NCI-H2029 (cell line): ENCODE measurements at places on chromosomes 7 and 10.

DNA sequence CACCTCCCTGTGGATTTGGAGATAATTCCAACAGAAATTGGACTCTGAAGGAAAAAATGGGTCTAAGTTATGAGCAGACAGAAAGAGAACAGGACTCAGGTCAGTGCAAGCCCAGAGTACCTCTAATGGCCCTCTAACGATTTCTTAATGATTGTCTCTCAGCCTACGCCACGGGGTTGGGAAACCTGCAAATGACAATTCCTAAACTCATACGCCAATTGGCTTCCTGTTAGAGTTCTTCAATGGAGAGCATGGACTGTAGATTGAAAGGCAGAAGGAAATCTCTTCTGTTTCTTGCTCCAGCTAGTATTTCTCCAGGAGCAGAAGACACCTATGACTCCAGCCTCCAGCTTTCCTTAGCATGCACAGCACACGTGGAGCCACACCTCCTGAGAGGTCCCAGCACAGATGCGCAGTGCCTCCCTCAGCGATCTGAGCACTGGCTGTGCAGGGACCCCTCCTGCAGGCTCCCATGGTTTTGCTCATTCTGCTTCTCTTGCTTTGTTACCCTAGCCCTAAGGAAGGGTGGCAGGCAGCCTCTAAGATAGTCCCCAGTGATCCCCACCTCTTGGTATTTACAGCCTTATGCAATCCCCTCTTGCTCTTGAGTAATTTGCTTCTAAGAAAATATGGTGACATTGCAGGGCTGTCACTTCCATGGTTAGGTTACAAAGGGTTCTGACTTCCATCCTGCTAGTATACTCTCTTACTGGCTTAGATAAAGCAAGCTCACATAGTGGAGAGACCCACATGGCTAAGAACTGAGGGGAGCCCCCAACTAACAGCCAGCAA is 30.1 kb downstream of the DENND11 start:
- no peak for DNase-seq

DNA sequence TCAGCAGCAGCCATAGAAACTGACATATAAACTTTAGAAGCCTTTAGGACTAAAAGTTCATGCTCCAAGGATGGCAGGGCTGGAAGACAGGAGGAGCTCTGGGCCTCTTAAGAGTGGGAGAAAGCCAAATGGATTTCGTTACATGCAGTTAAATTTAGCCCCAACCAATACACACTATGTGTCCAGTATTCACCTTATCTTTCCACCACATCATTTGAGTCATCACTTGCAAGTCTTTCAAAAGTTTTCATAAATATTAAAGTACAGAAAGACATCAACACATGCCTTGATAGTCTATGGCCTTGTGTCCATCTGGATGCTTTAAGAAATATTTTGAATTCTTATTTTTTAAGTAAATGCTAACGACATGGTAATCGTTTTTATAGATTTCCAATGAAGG is 392.4 kb upstream of the LRRN3 start:
- DNase-seq = no peak

- no peak for DNase-seq
These were observed 107.7 kb upstream of the MPP7 start for GRCh38 chr10:28410420-28411135.

- DNase-seq = no peak
These were observed 182.7 kb downstream of the ELFN1 start for GRCh38 chr7:1852517-1853430.

DNA sequence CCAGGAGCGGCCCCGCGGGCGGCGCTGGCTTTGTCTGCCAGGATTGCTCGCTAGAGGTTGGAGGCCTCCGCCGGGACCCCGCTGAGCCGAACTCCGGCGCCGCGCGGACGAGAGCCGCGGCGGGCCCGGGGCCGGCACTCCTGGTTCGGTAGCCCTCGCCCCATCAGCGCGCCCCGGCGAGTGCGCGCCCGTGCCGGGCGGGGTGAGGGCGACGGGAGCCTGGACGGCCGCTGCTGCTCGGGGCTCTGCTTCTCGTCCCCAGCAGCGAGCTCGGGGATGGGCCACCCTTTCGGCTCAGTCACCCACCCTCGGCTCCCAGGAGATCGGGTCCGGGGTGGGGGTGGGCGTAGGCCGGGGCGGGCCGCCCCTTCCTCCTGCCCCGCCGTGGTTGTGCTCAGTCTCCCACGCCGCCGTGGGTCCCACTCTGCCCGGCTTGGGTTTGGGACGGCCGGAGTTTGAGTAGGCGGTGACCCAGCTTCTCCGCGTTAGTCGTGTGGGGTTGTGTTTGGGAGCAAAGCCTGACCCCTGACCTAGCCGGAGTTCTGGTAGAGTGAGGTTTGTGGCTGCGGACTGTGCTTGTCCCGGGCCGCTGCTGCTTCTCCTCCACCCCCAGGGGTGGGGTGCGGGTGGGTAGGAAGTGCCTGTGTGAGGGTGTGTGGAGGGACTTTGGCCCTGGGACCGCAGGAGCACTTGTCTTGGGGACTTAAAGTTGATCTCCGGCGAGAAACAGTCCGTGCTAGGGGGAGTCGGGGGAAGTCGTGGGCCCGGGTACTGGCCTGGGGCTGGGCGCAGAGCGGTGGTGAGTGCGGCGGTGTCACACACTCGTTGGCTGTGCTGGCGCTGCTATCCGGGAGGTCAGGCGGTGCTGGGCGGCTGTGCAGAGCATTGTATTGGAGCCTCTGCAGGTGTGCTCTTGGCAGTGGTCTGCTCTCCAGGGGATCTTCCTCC is 677 bp downstream of the TSPAN14 start:
- DNase-seq = no peak

- DNase-seq = no peak
These were observed 104.0 kb downstream of the JAZF1 start for GRCh38 chr7:28076423-28077200.

GRCh38 chr7:28130277-28130676 is 50.3 kb downstream of the JAZF1 start:
- no peak for DNase-seq

GRCh38 chr7:28998105-28998504 is 40.0 kb upstream of the TRIL start:
- DNase-seq = no peak

DNA sequence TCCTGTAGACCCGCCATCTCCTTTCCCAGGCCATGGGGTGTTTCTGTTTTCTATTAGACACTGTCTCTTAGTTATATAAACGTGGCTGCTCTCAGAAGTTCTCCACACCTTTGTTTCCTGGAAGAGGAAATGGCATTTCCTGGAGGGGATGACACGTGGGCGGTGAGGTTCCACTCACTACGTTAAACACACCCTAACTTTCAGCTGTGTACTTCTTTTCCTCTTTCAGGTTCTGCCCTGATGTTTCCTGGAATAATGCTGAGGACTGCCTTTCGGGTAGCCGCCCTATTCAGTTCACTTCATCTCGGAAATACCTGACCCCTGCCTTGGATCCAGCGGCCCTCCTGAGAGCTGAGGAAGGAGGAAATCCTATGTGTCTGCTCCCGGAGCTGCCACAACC is 3.4 kb upstream of the PRKCQ start:
- no peak for DNase-seq

GRCh38 chr7:70775570-70776156 is 356.3 kb upstream of the GALNT17 start:
- no peak for DNase-seq

GRCh38 chr7:24197852-24198251 is 86.1 kb upstream of the NPY start:
- DNase-seq = no peak

- peak; percentile 93 for DNase-seq
These were observed 102.5 kb downstream of the PCLO start for GRCh38 chr7:83060218-83060617.

- DNase-seq = no peak
These were observed 24.6 kb upstream of the WNT2 start for GRCh38 chr7:117347480-117347879.

DNA sequence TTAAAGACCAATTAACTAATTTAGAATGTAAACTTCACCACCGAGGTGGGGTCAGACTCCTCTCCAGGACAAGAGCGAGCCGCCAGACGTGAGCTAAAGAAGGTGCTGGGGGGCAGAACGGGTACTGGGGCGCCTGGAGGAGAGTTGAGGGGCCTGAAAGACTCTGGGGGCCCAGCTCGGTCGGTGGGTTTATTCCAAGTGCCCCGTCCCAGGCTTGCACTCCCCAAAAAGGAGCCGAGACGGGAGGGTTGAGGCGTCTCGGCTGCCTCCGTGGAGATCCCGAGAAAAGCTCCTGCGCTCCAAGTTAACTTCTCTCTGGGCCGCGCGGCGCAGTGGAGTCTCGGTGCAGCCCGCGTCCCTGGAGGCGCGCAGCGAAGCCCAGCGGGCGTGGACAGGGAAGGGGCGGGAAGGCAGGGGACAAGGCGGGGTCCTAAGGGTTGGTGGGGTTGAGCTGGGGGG is 553.3 kb downstream of the TFEC start:
- no peak for DNase-seq

DNA sequence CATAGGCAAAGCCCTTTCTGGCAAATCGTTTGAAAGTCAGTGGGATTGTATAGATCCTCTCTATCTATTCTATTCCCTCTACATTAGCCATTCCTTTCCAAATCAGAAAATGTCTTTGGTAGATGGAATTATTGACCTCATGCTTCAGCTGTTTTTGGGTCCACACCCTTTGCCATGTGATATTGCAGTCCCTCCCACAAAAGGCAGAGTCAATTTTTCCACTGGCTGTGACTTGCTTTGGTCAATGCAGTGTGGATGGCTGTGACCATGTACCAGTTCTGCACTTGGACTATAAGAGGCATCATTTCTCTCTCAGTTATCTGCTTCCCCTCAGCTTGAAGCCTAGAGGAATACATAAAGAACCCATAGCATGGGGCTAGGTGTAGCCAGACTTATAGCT is 332.9 kb downstream of the PTEN start:
- DNase-seq = no peak

DNA sequence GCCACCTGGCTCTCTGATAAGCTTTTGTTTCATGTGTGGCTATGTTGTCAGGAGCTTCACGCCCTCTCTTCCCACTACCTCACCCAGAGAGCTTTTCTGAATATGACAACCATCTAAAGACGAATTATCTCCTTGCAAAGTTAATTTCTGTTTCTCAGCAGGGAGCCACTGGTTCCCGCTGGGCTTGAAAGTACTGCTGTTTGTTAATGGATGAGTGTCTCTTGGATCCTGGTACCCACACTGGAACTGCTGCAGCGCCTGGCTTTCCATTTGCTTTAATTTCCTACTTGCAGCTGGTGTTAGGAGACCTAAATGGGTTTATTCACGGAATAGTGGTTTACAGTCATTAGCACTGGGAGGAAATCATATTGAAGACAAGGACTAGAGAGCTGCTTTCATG is 267.9 kb upstream of the LRGUK start:
- no peak for DNase-seq

DNA sequence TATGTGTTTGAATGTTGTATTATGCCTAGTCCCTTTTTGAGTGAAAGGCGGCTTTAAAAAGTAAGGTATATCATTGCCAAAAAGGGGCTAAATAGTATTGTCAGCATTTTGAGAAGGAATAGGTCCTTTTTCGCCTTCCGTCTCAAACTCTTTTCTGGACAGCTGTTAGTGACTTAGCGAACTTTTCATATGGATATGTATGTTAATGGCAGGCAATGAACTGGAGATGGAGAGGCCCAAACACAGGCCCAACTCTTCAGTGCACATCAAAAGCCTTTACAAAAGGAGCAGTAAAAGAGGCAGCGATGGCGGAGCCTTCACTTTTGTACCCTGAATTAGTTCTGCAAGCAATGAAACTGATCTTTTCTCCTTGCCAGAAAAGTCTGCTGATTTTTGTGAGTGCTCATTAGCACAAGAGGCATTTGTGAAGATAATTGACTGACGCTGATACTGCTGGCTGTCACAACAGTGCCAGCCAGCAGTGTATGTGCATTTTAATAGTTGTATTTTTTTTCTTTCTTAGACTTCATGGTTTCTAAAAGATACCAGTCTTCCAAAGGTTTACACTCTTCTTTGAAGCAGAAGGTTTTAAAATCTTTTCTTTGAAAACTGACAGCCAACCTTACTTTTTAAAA is 243.7 kb upstream of the SP8 start:
- DNase-seq = no peak

DNA sequence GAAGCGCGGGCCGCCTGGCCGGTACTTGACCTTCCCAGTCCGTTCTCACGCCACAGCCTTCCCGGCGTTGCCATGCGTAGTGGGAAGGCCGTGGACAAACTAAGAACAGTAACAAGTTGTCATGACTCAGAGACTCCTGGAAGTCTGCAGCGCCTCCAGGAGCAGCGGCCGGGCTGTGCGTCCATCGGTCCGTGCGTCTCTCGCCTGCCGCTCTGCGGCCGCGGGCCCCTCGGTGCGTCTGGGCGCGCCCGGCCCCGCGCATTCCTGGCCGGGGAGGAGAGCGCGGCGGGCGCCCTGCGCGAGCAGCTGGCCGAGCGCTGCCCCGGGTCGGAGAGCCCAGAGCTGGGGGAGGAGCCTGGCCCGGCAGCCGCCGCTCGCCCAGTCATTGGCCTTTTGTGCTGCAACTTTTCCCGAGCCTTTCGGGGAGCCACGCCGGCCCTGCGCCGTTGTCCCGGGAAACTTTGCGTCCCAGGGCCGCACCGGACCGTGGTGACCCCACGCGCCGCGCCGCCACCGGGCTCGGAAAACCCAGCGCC is 123.7 kb downstream of the TACC2 start:
- DNase-seq = peak; percentile 22

GRCh38 chr10:97612386-97612785 is 20.9 kb downstream of the MORN4 start:
- DNase-seq = no peak

DNA sequence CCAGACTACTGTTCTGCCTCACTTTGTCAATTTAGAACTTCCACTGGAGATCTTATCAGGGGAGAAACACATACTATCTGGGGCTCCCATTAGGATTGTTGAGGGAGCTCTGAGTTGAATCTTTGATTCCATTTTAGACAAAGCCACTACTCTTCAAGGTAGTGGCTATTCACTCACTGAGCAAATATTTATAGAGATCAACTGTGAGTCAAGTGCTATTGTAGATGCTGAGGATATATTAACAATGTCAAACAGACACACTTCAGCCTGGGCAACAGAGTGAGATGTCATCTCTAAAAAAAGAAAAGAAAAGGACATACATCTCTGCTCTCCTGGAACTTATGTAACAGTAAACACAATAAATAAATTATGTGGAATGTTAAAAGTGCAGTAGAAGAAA is 315.3 kb downstream of the PTEN start:
- peak; percentile 36 for DNase-seq

DNA sequence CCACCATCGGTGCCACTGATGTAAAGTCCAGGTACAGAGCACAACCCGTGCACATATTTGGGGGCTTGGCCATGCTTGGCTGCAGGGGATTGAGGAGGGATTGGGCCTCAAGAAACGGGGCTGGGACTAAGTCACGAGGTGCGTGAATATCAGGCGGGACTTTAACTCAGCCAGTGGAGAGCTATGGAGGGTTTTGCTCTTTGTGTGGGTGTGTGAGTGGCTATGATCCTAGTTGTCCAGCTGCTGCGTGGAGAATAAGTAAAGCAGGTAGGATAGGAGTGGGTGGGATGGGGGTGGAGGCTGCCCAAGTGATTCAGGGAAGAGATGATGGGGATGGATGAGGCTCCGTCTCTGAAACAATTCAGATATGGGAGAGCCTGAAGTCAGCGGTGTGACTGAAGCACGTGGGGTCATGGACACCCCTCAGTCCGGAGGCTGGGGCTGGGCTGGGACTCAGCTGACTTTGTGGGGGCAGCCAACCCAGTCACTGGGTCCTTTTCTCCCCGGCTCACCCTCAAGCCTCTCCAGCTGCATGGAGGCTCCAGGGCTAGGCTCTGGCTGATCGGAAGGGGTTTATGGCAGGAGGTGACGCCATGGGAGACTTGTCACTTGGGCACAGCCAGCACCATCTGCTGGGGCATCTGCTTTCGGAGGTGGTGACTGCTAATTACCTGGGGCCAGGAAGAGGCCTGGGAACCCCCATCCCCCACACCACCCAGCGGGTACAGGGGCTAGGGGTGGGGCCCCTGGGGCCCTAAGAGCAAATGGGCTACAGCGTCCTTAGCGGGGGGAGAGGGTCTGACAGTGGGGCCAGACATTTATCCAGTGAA is 1.7 kb upstream of the LFNG start:
- DNase-seq = no peak

GRCh38 chr7:999941-1000935 is 17.3 kb downstream of the CYP2W1 start:
- DNase-seq = no peak
